GF-D8 (cell line): ENCODE measurements at places on chromosomes 7 and 10.

GRCh38 chr7:34755008-34755407, 97.0 kb downstream of the NPSR1 start:
- DNase-seq = no peak

DNA sequence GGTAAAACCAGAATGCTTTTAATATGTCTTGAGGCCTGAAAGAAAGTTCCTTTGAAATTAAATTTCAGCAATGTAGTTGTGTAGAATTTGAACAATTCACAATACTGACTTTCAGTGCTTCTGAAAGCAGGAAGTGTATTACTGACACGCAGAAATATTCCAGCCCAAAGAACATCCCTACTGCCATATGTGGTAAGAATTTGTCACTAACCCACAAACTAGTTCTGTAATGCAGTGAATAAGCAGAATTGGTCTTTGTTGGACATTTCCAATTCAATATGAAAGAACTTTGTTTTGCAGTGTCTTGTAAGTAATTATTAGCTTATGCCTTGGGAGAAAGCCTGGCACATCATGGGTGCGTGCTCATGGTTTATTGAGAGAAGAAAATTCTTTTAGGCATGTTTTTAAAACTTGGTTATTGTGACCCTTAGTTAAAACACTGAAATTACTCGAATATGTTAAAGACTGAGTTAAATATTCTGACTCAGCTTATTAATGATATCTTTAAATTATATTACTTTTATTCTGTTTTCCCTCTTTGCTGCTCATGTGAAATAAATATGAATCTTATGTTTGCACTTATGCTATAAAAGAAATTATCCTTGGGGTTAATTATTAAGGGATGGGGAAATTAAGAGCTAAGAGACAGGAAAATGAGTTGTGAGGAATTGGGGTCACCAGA, 33.4 kb downstream of the PTPN12 start:
- DNase-seq = peak; percentile 61

DNA sequence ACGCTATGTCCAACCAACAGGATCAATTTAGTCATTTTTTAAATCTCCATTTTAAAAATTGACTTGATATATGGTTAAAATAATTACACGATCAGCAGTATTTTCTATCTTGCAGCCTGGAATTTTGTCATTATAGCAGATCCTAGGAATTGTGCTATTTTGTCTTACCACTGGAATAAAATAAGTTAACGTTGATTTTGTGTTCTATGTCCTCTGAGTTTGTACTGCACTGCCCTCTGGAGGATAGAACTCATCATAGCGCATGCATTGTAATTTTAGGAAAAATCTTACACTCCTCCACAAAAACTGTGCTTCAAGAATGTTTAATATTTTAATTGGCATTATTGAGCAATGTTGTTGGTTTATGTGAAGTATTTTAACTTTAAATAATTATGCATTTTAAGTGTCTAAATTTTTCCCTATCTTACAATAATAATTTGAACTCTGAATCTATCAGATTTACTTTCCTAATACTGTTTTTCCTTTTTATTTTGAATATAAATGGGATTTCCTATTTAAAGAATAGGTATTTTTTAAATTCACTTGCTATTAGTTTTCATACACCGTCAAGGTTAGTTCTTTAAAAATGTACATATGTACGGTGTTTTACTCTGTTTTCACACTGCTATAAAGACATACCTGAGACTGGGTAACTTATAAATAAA, 220.1 kb downstream of the PPP1R3A start:
- no peak for DNase-seq

DNA sequence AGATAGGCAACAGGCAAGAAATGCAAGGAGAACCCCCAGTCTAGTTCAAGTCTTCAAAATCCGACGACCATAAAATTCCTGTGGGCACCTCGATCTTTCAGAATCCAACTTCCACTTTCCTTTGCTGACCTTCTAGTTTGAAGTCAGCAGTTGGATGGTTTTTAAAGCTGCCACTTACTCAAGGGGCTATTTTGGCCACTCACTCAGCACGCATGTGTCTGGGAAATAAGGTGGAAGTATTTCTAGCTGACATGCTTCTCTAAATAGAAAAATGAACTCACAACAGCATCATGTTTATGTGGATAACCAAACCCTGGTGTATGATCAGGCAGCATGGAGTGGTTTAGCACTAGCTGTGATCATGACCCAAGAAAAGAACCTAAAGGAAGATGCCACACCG, at the start of gene NRAP:
Gene NRAP, minus strand, starts transcription at position 134 of the 400 bp plus-strand sequence. CDS start 159 bp downstream, outside the sequence.
- no peak for DNase-seq

- DNase-seq = peak; percentile 5
Observed at GRCh38 chr10:97025613-97026242, 160.0 kb downstream of the SLIT1 start.
